ENCODE measurements at places on chromosomes 2 and 18.

DNA sequence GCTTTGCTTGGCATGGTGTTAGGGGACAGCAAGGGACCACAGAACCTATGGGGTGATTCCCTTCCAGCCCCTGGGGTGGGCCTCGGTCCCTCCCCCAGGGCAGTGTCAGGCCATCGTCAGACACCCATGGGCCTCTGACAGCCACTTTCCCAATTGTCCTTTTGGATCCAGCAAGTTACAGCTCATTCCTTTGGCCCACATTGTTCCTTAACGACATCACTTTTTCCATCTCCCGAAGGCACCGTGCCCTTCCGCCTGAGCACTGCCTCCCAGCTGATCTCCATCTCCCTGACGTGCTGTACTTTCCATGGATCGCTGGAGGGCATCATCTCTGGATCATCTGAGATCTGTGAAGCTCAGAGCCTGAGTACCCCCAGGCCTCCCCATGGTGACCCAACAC lies 10.4 kb upstream of the KCNK3 start:
- DNase-seq, result no peak

DNA sequence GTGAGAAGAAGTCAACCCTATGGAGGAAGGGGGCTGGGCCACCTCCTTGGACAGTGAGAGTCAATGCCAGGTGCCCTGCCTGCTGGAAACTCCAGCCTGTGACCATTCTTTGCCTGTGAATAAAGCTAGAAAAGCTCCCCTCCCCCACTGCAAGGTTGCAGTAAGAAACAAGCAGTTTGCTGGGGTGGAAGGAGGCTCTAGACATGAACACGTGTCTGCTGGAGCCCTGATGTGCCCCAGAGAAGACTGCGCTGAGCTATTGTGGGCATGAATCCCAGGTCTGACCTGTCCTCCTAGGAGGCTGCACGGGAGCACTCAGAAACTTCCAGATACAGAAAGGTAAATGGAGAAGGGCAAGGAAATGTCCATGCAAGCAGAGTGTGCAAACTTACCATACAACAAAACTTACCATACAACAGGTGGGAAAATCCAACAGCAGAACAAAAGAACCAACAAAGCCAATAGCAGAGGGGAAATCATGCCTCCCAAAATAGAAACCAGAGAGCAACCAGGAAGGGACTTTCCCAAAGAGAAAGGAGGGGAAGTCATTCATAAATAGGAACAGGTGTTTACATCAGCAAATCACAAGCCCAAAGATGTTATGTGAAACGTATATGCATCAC lies 278.7 kb downstream of the BCL2 start:
- DNase-seq, result no peak

GRCh38 chr2:166304656-166305055 lies 71.1 kb downstream of the SCN9A start:
- no peak for DNase-seq

GRCh38 chr2:70817284-70817954 lies 3.0 kb downstream of the CLEC4F start:
- no peak for DNase-seq
